ENCODE measurements at places on chromosomes 12 and 14. TPM values are rescaled to one million over a fixed set of nuclear protein-coding genes. Genes with fewer than 3 reads are reported as not detected.

GRCh38 chr12:57128519-57129247 lies 400 bp downstream of the LRP1 start:
- no peak for DNase-seq

PLEKHD1 gene
- not detected for total RNA-seq

NANOG gene
- not detected for total RNA-seq

DTX3 gene
- 13.6 TPM for total RNA-seq

GRCh38 chr14:62914025-62914424 lies 131.2 kb downstream of the KCNH5 start:
- no peak for DNase-seq

- peak; percentile 53 for DNase-seq
Observed at GRCh38 chr12:118436002-118436730, 59.8 kb downstream of the SUDS3 start.

DNA sequence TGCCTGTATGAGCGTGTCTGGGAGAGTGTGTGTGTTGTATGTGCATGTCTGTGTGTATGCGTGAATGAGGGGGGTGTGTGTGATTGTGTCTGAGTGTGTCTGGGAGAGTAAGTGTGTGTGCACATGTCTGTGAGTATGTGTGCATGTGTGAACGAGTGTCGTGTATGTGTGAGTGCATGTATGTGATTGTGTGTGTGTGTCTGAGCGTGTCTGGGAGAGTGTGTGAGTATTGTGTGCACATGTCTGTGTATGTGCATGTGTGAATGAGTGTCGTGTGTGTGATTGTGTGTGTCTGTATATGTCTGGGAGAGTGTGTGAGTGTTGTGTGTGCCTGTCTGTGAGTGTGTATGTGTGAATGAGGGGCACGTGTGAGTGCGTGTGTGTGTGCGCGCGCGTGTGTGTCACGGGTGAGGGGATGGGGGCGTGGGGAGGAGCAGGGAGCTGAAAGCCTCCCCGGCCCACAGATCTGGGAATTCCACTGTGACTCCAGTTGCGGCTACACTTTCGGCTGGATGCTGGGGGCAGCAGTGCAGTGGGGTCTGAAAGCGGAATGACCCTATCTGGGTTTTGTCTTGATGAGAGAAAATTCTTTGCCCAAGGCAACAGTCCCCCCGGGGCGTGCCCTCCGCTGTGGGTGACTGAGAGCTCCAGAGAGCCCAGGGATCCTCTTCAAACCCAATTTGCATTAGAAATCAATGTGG lies 138.1 kb upstream of the MED13L start:
- DNase-seq, result no peak

DNA sequence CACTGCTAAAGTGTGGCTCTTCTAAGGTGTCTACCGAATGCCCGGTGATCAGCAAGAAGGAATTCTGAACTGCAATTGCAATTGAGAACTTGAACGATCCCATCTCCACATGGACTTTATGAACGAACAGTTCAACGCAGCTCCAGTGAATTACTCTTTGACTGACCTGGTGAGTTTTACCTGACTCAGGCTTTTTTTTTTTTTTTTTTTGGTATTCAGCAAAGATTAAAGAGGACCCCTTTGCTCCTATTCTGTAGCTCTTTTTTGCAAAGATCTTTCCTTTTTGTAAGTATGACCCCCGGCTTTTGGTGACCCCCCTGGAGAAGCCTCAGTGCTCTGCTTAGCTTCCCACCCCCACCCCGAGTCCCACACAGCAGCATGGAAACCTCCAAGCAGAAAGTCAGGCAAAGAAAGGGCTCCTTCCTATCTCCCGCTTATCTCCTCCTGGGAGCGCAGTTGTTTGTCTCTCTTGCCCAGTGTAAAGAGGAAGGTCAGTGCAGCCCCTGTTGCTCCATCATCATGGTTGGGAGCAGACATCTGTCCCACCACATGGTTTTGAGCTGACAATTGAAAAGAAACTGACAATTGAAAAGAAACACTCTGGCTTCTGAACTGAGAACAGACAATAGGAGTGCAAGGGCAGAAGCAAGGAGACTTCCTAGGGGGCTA lies 72.1 kb upstream of the DIO3 start:
- no peak for DNase-seq

- no peak for DNase-seq
Observed at GRCh38 chr14:100067481-100067880, 2.3 kb downstream of the EVL start.

GRCh38 chr12:46382408-46382963 lies 9.9 kb upstream of the SLC38A2 start:
- DNase-seq, result no peak

GRCh38 chr14:95536671-95537070 lies 1.8 kb downstream of the GLRX5 start:
- no peak for DNase-seq

ERO1A gene
- total RNA-seq, result 179 TPM

GRCh38 chr12:104809706-104810385 lies 148.2 kb downstream of the SLC41A2 start:
- DNase-seq, result no peak

DNA sequence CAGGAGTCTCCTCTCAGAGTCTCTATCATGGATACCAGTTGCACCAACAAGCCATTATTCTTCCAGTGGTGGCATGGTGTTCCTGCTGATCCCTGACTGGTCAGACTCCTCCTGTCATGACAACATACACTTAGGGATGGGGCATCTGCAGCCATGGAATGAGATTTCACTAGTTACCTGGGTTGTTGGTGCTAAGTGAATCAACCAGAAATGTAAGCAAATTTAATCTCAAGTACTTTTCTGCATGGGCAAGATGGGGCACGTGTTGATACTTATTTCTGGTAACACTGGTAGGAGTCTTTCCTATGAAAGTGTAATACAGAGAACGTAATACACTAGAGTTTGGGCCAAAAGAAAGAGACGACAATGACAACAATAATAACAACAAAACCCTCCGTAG lies 211.5 kb upstream of the FOXN3 start:
- no peak for DNase-seq

GRCh38 chr12:52141875-52142274 lies 49.9 kb downstream of the KRT80 start:
- no peak for DNase-seq

BDKRB1 gene
- not detected for total RNA-seq

PXMP2 gene
- total RNA-seq, result 23.0 TPM

DNA sequence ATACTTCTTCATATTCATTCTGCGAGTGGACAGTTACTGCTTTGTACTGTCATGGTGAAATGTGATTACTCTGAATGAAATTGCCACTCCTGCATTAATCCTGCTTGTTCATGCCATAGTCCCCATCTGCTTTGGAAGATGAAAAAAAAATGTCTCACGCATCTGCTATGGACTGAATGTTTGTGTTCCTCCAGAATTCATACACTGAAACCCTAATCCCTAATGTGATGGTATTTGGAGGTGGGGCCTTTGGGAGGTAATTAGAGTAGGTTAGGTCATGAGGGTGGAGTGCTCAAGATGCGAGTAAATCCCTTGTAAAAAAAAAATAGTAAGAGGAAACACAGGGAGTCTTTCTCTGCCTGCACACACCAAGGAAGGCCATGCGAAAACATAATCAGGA lies 427.2 kb downstream of the TMTC2 start:
- peak; percentile 16 for DNase-seq

GRCh38 chr12:102234599-102234998 lies 37.0 kb upstream of the PMCH start:
- DNase-seq, result no peak

DNA sequence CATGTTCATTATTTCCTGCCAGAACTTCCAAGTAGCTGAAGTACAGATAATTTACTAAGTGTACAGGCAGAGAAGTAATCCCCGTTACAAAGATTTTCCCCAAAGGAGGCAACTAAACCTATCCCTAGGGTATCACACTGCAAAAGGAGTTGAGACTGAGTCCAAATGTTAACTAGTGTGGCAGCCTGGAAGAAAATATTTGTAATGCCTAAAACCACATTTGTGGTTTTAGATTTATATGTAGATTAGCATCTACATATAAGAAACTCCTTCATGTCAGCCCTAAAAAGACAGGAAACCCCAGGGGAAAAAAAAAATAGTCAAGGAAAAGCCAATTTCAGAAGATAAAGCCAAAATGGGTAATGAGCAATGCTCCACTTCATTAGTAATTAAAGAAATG lies 1.4 kb upstream of the RNASE12 start:
- DNase-seq, result no peak

DNA sequence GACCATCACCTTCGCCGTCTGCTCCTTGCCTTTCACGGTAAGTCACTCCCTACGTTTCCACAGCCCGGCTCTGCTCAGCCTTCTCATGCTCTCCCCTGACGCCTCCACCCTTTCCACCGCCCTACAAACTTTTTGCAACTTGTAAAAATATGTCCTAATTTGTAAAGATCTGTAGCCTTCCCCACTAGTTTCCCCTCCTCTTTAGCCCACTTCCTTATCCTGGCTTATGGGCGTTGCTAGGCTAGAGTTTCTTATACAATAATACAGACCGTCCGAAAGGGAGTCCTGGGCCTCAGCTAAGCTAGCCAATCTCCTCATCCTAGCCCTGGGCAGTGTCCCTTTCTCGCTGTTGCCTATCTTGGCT lies 1.2 kb downstream of the PTGER2 start:
- no peak for DNase-seq

DPY19L2 gene
- total RNA-seq, result 4.1 TPM

GRCh38 chr12:113875691-113876090 lies 90.4 kb downstream of the RBM19 start:
- DNase-seq, result no peak

SRRM4 gene
- total RNA-seq, result not detected

GRCh38 chr12:30142301-30142700 lies 358.6 kb upstream of the TMTC1 start:
- DNase-seq, result no peak

TMCC3 gene
- 3.1 TPM for total RNA-seq

DNA sequence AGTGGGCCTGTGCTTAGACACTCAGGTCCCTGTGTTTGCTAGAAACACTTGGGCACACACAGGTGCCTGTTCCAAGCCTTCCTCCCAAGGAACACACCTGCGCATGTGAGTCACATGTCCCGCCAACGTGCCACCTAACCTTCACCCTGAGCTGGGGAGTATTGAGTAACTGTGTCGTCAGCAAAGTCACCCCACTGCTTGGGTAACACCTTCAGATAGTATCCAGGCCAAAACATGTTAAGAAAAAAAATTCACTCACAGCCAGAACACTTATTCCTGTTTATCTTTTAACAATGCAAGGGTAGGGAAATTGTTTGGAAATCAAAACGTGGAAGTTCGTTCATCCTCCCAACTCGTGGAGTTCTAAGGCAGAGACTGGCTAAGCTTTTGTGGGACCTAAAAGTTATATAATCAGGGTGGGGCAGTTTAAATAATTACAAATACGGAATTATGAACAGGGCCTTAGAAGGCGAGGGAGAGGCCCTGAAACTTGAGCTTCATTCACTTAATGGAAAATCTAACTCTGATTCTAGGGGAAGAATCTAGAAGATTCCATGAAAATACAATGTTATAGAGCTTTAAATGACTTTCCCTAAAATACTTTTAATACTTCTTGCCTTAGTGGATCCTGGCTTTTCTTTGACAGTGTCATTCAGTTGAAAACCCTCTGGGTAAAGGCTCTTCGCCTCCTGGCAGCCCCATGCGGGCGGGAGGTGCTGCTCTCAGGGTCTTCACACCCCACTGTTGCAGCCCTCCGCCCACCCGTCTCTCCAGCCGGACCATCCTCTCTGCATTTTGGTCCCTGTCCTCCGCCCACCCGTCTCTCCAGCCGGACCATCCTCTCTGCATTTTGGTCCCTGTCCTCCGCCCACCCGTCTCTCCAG lies 30.3 kb upstream of the ADIPOR2 start:
- no peak for DNase-seq

C12orf75 gene
- total RNA-seq, result 2.1 TPM

KRT7 gene
- not detected for total RNA-seq

OR6C70 gene
- not detected for total RNA-seq

DNA sequence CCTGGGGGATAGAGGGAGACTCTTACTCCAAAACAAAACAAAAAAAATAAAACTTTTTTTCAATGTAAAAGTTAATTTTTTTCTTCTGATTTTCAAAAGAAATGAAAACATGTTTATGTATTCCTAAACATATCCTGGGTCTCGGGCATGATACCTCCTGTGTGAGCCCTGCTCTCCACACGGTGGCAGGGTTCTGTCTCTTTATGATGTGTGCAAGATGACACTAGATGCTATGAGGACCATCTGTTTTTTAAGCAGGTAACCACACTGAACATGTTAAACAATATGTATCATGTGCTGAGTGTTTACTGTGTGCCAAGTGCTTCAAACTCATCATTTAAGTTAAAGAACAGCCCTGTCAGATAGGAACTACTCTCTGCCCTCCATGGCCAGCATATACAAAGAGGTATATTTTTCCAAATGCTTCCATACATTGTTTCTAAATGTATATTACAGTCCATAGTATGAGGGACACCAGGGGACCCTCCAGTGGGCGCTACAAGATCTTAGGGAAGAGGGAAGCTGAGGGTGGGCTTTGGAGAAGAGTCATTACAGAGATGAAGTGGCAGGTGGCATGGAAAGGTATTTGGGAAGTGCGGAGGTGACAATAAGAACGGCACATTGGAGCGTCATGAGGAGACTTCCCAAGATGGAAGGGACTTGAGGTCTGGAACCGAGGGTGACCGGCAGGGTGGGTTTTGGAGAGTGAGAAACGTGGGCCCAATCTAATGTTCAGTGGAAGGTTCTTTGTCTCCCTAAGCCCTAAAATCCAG lies 28.5 kb downstream of the FOS start:
- DNase-seq, result peak; percentile 49

- no peak for DNase-seq
Observed at GRCh38 chr12:91055976-91056375, 1.8 kb downstream of the KERA start.

NELL2 gene
- 0.21 TPM for total RNA-seq

GRCh38 chr12:129719416-129719815 lies 184.4 kb downstream of the TMEM132D start:
- DNase-seq, result no peak

DNA sequence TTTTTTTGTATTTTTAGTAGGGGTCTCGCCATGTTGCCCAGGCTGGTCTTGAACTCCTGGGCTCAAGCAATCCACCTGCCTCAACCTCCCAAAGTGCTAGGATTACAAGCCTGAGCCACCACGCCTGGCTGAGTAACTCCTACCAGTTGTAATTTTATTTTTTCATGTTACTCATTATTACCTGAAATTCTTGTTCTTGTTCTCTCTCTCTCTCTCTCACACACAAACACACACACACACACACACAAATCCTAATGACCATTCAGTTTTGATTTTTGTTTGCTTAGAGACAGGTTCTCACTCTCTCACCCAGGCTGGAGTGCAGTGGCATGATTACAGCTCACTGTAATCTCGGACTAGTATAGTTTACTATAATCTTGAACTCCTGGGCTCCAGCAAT lies 30.2 kb downstream of the DNAL1 start:
- DNase-seq, result no peak

DNA sequence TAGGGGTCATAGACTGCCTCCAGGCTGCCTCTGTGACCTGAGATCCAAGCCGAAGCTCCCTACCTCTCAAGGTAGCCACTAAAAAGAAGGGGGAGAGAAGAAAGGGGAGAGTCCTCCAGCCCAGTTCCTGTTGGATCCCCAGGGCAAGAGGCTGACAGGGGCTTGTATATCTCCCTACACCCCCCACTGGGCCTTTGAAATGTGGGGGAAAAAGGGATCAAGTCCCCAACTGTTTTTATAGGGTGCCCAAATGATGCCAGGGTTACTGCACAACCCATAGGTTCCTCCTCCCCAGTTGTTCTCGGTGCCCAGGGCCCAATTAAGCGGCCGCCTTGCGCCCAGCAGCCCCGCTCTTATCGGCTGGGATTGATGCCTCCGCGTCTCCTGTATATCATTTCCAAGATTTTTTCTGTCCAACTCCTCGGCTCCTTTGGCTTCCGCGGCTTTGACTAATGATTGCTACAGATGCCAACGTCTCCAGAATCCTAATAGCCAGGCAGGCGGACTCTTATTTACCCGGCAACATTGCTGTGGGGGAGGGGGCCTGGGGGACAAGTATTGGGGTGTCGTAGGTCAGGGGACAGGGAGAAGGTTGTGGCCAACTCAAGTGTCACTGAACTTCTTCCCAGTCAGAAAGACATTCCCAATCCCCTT lies 7.6 kb upstream of the HOXC4 start:
- no peak for DNase-seq
